T-helper 9 cell (primary cell): ENCODE measurements at places on chromosomes 5 and 9.

DNA sequence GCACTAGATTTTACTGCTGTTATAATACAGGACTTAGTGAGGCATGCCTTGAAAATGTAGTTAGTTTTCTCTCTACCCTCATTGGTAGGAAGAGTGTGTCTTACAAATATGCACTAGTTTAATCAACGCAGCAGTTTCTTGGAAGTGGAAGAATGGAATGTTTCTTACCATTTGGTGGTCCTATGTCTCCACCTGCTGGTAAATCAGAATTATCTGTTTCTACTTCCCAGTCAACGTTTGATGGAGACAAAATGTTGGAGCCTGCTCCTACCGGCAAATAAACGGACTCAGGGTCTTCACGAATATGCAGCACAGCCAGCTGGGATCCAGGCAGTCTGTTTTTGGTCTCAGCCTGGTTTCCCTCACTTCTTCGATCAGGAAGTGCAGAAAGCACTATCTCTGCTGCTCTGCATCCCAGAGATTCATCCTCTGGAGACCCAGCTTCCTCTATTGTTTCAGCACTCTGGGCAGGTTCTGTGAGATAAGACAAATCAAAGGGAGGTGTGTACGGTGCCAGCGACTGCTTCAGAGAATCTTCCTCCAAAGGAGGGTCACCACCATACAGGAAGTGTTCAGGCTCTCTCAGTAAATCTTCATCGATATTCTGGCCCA is 59.5 kb upstream of the PCA3 start:
- no peak for DNase-seq

DNA sequence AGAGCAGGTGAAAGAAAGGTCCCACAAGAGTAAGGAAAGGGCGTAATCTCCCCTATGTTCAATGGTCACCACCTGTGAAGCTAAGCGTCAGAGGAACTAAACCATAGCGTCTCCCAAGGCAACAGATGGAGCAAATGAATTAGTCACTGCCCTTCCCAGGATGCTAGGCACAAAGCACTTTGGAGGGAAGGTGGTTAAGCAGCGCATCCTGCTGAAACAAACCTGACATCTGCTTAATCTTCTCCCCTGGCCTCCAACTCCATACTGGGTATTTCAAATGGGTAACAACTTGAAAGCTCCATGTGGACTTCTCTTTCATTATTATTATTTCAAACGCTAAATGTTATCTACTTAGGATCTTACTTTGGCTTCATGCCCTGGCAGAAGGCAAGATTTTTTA is 227.3 kb downstream of the MLLT3 start:
- DNase-seq: no peak

DNA sequence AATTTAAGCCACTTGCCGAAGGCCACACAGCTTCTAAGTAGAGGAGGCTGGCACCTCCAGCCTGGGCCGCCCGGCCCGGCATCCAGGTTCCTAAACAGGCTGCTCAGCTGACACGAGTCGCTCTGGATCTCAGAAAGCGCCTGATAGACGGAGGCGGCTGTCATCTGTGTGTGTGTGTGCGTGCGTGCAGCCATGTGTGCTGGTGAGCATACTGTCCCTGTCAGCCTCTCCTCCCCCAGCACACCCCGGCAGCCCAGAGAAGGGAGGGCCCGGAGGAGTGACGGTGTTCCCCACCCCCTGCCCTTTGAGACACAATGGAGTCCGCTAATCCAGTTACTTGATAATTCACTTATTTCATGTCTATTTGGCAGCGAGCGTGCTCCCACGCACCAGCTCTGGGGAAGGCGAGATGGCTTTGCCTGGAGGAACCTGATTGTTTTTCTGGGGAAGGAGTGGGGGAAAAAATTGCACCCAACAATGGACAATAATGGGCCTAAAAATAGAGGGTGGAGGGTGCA is 20.0 kb downstream of the NTNG2 start:
- no peak for DNase-seq

DNA sequence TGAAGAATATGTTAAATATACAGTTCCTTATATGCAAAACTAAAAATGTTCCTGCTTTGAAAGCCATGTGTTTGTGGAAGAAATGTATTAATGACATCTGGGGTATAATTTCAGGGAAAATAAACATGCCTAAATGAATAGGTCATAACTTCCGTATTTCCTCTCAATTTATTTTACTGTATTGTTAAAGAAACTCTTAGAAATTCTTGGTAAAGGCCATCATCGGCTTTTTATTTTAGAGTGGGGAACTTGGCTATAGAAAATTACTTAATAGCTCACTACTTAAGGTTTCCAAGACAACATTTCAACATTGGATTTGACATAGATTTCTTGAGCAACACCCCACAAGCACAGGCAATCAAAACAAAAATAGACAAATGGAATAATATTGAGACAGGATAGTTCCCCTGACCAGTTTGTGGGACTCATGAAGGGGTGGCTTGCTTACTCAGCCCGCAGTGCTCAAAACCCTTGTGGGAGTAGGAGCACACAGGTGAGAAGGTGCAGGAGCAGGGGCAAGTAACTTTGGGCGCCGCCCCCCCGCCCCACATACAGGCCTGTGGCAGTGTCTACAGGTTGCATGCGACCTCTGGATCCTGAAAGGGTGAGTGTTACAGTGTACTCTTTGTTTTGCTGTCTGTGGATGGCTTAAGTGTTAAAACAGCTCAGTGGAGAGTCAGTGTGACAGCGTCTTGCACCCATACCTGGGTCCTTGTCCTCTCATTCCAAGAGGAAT is 891.4 kb upstream of the C9orf72 start:
- no peak for DNase-seq

- no peak for DNase-seq
Observed at GRCh38 chr5:108386345-108387061, 4.6 kb upstream of the FBXL17 start.

GRCh38 chr5:146642410-146642809 is 126.4 kb upstream of the GPR151 start:
- DNase-seq: no peak

GRCh38 chr9:68780720-68781119 is 75.7 kb downstream of the PIP5K1B start:
- no peak for DNase-seq

GRCh38 chr9:119836036-119836435 is 466.8 kb upstream of the BRINP1 start:
- no peak for DNase-seq

- DNase-seq: no peak
Observed at GRCh38 chr5:94908889-94909480, 290.5 kb downstream of the SLF1 start.

DNA sequence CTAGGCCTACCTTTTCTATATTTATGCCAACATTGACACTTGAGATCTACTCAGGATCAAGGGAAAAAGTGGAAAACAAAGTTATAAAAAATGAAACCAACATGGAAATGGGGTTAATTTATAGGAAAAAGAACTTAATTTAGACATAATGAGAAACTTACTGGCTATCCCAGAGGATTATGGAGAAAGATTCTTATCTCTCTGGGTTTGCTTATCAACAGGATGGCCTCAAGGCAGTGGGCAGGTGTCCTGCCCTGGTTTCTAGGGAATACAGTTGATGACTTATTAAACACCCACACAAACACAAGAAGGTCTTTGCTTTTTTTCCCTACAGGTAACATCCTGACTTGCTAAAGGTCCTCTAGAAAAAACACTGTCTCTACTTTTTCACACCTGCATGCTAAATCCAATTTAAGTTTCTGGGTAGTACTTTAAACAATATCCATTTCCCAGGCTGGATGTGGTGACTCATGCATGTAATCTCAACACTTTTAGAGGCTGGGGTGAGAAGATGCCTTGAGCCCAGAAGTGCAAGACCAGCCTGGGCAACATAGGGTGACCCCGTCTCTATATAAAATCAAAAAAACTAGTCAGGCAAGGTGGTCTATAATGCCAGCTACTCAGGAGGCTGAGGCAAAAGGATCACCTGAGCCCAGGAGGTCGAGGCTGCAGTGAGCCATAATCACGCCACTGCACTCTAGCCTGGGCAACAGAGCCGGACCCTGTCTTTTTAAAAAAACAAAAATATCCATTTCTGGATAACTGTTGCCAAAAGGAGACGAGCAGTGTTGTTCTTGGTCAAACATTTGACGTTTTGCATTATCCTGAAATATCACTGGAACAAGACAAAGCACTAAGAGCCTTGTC is 6.6 kb upstream of the ZNF608 start:
- no peak for DNase-seq

GRCh38 chr9:112848316-112849151 is 42.1 kb downstream of the SLC46A2 start:
- DNase-seq: no peak
